Right hindlimb (tissue), 1 donor: ENCODE measurements at places on chromosomes 6 and 20.

GRCh38 chr20:8735014-8735413 lies 333.9 kb upstream of the PLCB4 start:
- DNase-seq, result no peak

DNA sequence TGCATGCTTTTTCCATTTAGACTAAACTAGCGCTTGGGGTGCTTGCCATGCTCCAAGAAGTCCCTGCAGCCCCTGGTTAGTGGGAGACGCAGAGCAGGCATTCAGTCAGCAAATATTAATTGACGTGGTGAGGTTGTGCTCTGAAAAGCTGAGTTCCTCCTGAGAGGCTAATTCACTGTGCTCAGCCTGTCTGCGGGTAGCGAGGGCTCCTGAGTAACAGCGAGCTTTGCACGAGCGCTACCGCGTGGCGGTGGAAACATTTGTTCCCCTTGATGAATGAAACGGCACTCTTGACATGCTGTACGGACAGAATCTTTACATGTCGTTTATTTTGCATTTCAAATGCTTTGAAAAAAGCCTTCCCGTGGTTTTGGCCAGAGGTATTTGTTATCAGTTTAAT lies 170.6 kb upstream of the AGPAT4 start:
- peak; percentile 64 for DNase-seq

DNA sequence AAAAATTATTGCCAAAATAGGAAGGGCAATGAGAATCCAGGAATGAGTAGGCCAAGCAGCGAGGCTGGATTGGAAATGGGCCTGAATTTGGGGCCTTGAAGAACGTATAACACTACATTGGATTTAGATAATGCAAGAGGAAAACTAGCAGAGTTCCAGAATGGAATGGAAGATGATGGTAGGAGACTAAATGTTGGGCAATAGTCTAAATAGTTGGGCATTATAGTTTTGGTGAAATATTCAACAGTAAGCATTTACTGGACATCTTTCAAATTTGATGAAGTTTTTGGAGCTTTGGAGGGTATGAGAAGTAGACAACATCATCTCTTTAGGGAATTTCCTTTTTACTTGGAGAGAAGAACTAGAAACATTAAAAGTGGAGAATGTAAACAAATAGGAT lies 3.4 kb upstream of the JARID2 start:
- DNase-seq, result no peak

DNA sequence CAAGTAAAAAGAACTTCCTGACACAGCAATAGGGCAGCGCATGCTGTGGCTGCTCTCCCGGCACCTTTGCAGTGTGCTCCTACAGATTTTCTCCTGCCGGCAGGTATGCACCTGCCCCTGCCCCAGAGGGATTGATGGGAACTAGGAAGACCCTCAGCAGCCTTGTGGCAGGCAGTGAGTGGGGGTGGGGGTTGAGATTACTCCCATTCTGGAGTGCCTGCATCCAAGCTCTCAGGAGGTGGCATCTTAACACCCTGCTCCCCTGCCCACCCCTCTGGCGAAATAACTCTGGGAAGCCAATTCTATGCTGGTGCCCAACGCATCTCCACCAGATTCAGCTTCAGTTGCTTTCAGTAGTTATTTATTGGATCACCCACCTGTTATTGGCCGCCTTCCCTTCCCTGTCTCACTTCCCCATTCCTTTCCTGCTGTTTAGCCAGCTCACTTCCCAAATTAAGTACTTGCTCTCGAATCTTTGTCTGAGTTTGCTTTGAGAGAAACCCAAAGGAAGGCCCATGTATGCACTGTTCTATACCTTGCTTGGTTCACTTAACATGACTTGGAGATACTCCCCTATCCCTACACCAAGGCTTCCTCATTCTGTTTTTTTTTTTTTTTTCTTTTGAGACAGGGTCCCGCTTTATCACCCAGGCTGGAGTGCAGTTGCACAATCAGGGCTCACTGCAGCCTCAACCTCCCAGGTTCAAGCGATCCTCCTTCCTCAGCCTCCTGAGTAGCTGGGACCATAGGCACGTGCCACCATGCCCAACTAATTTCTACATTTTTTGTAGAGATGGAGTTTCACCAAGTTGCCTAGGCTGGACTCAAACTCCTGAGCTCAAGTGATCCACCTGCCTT lies 29.3 kb upstream of the SLC23A2 start:
- no peak for DNase-seq

GRCh38 chr6:112651239-112651638 lies 304.1 kb downstream of the RFPL4B start:
- DNase-seq, result no peak

- no peak for DNase-seq
Observed at GRCh38 chr6:132749111-132749510, 8.6 kb downstream of the VNN2 start.

GRCh38 chr6:38509713-38510112 lies 130.0 kb downstream of the BTBD9 start:
- no peak for DNase-seq

DNA sequence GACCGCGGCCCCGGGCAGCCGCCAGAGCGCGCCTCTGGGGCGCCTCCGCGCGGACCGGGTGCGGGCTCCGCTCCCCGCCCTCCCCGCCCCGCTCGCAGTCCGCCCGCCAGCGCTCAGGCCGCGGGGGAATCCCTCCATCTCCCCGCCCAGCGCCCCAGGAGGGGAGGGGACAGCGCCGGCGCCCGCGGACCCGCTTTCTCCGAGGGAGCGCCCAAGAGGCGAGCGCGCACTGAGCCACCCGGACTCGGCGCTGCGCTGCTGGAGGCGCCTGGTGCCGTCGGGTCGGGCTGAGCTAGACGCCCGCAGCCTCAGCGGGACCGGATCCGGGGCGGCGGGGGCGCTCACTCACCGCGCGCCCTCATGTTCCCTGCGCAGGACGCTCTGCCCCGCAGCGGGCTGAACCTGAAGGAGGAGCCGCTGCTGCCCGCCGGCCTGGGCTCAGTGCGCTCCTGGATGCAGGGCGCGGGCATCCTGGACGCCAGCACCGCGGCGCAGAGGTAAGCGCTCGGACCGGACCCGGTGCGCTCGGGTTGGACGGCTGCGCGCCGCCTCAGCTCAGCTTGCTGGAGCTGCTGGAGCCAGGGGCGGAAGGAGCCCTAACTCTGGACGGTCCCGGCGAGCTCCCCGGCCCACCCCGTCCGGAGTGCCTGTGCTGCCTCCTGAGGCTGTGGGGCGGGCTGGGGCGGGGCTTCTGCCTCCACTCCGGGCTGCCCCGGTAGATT lies 867 bp downstream of the EBF4 start:
- peak; percentile 30 for DNase-seq

DNA sequence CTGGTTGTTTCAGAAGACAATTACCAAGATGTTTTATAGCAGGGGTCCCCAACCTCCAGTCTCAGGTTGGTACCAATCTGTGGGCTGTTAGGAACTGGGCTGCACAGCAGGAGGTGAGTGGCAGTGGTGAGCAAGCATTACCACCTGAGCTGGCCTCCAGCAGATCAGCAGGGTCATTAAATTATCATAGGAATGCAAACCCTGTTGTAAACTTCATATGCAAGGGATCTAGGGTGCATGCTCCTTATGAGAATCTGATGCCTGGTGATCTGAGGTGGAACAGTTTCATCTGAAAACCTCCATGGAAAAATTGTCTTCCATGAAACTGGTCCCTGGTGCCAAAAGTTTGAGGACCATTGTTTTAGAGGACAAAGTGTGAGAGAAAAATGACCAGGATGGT lies 240.6 kb downstream of the GRM1 start:
- no peak for DNase-seq

- DNase-seq, result no peak
Observed at GRCh38 chr6:88494401-88495140, 328.4 kb upstream of the CNR1 start.

GRCh38 chr6:68679399-68679798 lies 44.3 kb downstream of the ADGRB3 start:
- DNase-seq, result no peak

DNA sequence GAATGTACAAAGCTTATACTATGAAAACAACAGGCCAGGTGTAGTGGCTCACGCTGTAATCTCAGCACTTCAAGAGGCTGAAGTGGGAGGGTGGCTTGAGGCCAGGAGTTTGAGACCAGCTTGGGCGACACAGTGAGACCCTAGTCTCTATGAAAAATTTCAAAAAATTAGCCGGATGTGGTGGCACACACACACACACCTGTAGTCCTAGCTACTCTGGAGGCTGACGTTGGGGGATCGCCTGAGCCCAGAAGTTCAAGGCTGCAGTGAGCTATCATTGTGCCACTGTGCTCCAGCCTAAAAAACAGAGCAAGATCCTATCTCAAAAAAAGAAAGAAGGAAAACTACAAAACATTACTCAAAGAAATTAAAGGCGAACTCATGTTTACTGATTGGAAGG lies 7.3 kb upstream of the ASF1A start:
- DNase-seq, result no peak

DNA sequence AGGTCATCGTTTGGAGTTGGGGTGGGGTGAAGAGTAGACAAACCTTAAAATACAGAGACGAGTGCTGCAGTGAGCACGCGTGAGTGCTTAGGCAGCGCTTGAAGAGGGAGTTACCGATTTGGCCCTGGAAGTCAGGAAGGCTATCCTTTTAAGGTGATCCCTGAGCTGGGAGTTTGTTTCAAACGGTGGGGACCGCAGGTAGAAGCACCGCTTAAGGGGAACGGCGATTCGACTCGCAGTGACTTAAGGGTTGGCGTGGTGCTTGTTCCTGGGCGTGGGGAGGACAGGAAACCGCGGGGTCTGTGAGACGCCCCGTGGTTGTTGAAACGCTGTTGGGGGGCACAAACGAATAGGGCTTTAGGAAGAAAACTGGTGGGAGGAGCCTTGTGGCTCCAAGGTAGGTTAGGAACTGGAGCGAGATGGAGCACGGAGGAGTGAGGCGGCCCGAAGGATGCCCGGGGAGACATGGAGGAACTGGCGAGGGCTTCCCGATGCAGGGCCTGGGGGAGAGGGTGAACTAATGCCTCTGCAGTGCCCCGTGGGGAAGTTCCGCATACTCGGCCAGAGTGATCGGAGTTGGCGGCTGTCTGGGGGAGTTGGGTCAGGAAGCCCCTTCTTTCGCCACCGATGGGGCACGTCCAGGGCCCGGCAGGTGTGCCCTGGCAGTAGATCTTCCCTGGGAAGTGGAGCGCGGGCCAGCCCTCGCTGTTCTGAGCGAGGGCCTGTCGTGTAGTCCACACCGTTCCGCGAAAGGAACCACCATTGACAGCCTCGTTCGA lies 1.3 kb upstream of the CDYL start:
- DNase-seq, result peak; percentile 36

DNA sequence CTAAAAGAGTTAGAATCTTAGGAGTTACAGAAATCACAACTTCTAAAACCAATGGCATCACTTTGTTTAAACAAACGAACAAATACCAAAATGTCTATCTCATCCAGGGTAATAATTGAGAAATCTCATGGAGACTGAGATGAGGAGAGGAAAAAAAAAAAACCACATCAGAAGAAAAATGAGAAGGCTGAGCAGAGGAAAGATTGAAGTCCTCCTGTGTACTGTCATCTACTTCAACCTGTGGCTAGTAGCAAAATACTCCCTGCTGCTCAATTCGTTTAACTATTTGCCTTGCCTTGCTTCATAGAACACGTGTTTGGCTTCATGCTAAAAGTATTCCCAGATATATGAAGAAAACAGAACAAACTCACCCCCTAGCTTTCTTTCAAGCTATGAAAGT lies 143.7 kb downstream of the PDE10A start:
- no peak for DNase-seq

GRCh38 chr6:154187714-154188113 lies 148.7 kb downstream of the OPRM1 start:
- DNase-seq, result no peak

DNA sequence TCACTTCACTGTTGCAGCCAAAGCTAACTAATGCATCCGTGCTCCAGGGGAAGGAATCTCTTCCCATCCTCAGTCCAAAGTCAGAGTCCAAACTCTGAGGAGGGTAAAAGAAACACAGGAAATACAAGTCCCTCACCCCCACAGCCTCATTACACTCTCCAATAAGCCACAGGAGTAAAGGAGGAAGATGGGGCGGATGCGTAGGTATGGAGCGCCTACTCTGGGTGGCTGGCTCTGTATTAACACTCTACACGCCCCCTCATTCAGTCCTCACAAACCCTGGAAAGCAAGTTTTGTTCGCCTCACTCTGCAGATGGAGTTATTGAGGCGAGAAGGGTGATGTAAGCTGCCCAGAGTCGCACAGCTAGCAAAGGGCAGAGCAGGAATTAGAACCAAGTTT lies 242.9 kb downstream of the NRN1 start:
- DNase-seq, result no peak

- DNase-seq, result no peak
Observed at GRCh38 chr20:37108676-37109075, 12.9 kb upstream of the RBL1 start.
